Activated CD4-positive, CD25-positive, alpha-beta regulatory T cell (primary cell): ENCODE measurements at places on chromosomes 1 and 21.

GRCh38 chr1:58487002-58487401 is 59.5 kb downstream of the OMA1 start:
- DNase-seq: no peak

- no peak for DNase-seq
Measured at GRCh38 chr1:230498704-230499103, 72.6 kb upstream of the PGBD5 start.

- DNase-seq: no peak
Measured at GRCh38 chr1:209729436-209729835, 24.8 kb downstream of the HSD11B1 start.

DNA sequence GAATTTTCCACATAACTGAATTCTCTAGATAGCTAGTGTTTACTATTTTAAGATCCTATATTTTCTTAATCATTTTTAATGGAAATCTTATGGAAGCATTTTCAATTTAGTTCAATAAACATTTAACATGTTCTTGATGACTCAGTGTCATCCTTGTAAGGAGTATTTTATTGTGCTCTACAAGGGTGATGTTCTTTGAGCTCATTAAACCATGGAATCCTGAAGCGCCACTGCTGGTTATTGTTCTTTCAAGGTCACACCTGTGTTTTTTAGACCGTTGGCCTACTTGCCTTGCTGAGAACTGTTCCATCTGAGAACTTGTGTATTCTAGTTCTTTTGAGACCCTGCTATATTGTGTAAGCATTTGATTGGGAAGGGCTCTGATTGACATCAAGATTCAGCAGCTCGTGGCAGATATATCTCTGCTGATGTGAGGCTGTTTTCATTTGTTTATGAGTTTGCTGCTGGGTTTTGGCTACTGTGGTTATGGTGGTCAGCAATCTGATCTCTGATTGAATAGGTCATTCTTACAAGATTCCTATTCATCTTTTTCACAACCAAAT is 132.0 kb downstream of the GIPC2 start:
- DNase-seq: no peak

GRCh38 chr1:70459496-70460225 is 48.6 kb downstream of the CTH start:
- DNase-seq: no peak

DNA sequence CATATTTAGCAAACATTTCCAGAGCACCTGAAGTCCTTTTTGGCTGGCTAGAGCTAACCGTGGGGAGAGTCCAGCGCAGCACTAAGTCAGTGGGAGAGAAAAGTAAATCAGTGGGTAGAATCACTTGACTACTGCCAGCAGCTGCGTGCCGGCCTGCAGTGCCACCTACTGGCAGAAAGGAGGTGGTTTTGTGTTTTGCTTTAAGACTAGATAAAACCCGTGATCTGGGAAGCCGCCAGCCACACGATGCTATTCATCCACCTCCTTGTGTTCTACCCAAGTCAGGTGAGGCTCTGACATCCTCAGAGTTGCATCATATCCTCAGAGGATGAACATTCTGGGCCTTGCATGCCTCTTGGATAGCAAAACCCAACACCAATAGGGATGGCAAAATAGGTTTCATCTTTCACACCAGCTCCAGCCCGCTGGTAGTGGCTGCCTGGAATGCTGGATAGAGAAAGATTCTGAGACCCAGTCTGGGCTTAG is 14.1 kb upstream of the HEYL start:
- peak; percentile 56 for DNase-seq

DNA sequence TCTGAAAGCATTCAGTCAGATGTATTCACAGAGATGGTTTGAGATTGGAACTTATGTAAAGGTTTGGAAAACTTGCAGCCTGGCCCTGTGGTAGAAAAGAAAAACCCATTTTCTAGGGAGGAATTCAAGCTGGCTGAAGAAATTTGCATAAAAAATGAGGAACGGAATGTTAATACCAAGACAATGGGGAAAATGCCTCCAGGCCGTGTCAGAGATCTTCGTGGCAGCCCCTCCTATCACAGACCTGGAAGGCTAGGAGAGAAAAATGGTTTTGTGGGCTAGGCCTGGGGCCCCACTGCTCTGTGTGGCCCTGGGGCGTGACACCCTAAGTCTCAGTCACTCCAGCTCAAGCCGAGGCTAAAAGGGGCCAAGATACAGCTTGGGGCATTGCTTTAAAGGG is 26.7 kb downstream of the NME7 start:
- DNase-seq: no peak

DNA sequence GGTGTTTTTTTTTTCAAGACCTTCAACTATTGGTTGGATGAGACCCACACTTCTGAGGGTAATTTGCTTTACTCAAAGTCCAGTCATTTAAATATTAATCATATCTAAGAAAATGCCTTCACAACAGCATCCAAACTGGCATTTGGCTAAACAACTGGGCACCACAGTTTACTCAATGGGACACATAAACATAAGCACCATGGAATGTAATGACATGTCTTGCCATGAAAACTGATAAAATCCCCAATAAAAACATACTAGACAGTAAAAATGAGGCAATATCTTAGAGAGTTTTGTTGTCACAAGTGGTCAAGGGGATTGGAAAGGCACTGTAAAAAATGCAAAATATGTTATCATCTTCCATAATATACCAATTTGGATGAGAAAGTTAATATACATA is 838.8 kb upstream of the ADAMTS5 start:
- no peak for DNase-seq

GRCh38 chr1:207022996-207023679 is 9.4 kb downstream of the C1orf116 start:
- DNase-seq: no peak

GRCh38 chr1:246923482-246923881 is 8.3 kb downstream of the AHCTF1 start:
- DNase-seq: no peak

DNA sequence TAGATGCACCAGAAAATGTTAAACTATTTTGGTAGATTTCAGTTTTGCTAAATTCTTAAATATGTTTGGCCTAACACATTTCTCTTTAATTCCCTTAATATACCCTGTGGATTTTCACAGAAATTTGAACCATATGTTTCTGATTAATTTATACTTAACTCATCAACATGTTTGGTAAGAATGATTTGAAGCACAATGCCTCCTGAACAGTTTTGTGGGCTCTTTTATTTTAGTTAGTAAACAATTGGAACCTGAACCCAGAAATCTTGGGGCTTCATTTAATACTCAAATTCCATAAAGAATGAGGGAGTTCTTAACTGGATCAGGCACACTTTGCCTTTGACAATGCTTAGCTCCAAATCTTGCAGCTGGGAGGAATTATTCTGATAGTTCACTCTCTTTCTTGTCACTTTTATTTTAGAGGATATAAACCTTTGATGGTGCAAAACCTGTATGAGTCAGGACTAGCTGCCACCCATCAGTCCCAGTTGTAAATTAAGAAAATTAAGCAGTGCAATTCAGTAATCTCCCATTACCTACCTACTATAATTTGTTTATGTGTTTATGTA is 24.6 kb upstream of the LYPLAL1 start:
- no peak for DNase-seq

DNA sequence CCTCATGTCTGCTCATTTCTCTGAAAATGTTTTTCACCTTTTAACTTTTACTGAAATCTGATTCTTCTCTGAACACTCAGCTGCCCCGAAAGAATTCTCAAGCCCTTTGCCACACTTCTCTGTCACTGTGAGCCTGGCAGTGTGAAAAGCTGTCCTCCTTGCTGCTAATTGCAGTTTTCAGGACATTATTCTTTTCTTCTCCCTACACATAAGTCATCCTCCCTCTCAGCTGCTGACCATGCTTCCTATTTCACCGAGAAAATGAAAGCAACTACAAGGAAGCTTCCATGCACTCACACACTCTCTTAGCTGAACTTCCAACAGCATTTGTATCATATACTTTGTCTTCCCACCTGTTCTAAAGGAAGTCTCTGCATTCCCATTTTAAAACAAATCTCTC is 15.8 kb downstream of the OLFM3 start:
- no peak for DNase-seq

DNA sequence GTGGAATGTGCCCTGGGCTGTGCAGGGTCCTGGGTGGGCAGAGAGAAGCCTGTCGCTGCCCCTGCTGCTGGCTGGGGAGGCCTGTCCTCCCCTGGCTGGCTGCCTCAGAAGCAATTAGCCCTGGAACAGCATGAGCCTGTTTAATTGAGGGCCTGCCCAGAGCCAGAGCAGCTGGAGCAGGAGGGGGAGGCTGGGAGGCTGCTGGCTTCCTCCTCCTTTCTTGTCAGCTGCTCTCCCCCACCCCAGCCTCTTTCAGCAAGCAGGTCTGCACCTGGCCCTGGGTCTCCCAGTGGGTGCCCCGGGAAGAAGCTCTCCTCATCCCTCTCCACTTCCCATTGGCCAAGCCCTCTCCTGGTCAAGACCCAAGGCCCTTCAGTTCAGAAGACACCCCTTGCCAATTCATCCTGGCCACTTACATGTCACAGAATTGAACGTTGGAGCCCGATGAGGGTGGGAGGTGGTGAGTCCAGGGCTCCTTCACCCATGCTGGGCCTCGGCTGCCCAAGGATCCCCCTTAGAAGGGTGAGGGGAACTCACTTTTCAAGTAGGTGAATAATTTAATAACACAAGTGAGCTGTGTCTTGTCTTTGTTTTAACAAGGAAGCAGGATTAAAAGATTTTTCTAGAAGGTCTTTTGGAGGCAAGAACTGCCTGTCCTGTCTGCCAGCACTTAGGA is 13.2 kb downstream of the AMPD2 start:
- no peak for DNase-seq

GRCh38 chr1:83583351-83584014 is 415.4 kb downstream of the TTLL7 start:
- DNase-seq: no peak

DNA sequence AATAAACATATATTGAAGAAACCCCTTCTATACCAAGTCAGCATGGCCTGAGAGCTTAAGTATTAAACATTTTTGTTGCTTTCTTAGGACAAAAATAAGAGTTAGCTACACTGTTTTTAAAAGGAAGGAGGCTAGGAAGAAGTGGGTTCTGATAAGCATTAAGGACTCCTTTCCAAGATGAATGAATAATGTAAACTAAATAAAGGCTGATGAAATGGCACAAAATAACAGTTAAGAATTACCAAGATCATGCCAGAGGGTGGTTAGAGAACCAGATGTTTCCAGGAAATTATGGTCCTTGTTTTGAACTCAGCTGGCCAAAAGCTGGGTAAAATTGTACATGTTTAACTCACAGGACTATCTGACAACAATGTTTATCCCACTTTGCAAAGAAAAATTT is 114.1 kb upstream of the ETS2 start:
- no peak for DNase-seq

- DNase-seq: no peak
Measured at GRCh38 chr1:34276606-34277005, 99.9 kb downstream of the C1orf94 start.

DNA sequence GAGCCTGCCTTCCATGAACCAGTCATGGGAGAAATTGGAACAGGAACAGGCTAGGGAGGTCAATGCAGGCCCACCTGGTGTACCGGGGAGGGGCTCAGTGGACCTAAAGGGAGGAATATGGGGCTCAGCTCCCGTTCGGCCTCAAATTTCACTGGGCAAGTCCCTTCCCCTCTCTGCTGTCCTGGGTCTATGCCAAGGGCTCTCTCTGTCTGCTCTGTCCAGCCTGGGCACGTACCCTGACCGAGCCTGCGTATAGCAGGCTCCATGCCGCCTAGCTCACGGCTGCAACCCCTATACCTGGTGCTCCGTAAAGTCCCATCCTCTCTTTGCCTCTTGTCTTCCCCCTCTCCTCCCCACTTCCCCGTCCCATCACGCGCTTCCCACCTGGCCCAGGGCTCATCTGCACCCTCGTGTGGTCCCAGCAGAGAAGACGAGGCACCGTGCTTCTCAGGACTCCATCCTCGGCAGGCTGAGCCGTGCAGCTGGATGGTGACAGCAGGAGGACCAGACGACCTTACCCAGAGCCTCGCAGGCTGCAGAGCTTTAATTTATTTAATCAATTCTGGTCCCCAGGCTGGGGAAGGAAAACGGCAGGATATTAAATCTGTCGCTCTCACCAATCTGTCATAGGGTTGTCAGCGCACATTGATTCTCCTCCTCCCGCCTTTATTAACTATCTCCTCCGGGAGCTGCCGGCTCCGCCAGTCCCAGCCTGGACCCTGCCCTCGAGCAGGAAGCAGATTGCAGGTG is 25.0 kb upstream of the DISP3 start:
- DNase-seq: no peak

- DNase-seq: no peak
Measured at GRCh38 chr1:40383095-40383487, 9.6 kb downstream of the SMAP2 start.

GRCh38 chr1:200495901-200496300 is 86.1 kb upstream of the ZNF281 start:
- no peak for DNase-seq

GRCh38 chr1:203081465-203082230 is 4.2 kb downstream of the MYOG start:
- no peak for DNase-seq

DNA sequence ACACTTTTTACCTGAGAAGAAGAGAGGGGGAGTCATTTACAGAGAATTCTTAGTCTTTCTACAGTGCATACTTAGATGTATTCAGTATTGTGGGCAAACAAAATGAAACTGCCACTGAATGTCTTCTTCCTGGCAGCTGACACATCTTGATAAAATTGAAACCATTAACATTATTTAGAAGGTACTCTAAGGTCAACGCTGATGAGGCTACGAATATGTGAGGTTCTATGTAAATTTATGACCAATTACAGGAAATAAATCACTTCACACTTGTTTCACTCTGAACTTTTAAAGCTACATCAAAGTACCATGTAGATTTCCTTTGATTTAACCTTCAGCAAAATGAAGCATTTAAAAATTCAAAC is 51.3 kb upstream of the GFI1 start:
- DNase-seq: no peak

DNA sequence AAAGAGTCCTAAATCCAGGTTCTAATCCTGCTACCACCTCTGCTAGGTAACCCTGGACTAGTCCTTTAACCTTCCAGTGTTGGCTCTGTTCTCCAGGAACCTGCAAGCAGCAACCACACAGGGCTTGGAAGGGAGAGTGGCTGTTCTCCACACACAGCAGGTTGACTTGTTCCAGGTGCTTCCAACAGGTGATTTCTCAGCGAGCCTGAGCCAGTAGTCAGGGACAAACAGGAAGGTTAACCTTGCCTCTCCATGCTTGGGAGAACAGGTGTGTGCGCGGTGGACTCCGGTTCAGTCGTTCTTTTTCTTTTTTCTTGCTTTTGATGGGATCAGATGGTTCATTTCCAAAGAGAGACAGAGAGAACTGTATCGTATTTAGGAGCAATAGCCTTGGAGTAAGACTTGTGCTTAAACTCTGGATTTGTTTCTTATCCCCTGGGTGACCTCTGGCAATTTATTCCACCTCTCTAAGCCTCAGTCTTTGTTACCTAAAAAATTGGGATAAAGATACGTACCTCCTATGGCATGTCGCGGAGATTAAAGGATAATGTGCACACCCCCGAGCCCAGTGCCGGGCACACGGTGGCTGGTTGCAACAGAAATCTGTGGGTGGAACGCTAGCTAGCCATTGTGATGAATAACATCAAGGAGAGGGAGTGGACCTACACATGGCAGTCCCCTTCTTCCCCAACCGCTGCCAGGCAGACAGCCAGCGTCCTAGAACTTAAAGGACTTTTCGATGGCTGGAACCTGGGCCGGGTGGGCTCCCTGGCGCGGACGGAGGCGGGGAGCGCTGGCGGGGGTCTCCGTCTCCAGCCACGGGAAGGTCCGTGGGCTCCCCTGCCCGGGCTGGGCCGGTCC is 583 bp upstream of the CACHD1 start:
- no peak for DNase-seq

GRCh38 chr1:201999625-202000238 is 10.7 kb upstream of the ELF3 start:
- no peak for DNase-seq

GRCh38 chr1:162178432-162178831 is 108.9 kb downstream of the NOS1AP start:
- no peak for DNase-seq
